Activated T-helper 1 cell treated with anti-CD3 and anti-CD28 coated beads, Interleukin-2, amount 50 U/mL, for 16 hours (primary cell): ENCODE measurements at places on chromosomes 7 and 10.

DNA sequence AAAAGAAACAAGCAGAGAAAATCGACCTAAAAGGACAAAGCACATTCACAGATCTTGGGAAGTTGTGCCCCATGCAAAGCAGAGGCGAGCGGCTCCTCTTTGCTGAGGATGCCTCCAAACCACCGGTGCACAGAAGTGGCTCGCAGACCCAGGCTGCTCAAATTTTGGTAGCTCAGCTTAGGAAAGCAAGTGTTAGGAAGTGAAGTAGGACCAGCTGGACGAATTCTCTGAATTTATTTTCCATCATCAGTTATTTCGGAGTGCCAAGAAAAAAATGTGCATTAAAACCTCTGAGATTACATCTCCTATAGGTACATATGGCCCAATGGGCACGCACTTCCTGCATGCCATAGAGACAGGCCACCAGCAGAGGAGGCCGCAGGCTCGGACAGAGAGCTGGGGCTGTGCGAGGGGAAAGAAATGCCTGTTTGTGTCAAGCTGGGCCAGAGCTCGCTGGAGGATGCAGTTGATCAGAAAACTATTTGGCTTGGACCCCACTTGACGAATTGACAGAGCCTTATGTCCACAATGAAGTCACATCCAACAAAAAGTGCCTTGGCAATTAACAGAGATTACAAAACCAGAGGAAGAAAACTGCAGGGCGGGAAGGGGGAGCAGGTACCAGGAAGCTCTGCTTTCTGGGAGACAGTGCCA, 122.3 kb upstream of the LYZL2 start:
- peak; percentile 56 for DNase-seq

DNA sequence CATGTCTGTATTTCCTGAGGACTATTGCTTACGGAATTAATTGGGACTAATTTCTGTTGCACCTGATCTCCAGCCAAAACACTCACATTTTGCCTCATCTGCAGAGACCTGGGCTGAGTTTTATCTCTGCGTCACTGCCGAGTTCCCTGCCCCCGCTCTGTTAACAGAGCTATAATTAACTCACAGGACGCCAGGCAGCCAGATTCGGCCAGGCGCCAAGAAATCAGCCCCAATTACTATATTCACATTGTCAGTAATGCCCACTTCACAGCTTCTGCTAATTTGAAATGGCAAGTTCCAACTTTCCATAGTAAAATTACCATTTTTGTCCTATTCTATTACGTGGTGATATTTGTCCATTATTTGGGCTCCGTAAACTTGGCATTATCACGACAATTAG, 130.5 kb downstream of the CUX1 start:
- no peak for DNase-seq

- DNase-seq, result peak; percentile 74
These were observed at the start of gene TMEM243 for GRCh38 chr7:87219545-87220025. Gene TMEM243, minus strand, starts transcription at chr7:87219732. Its CDS starts 229 bp downstream, at chr7:87219503.

- DNase-seq, result no peak
These were observed 78.6 kb upstream of the GLCCI1 start for GRCh38 chr7:7889791-7890568.

- peak; percentile 54 for DNase-seq
These were observed 37.4 kb upstream of the EEPD1 start for GRCh38 chr7:36115448-36116321.

DNA sequence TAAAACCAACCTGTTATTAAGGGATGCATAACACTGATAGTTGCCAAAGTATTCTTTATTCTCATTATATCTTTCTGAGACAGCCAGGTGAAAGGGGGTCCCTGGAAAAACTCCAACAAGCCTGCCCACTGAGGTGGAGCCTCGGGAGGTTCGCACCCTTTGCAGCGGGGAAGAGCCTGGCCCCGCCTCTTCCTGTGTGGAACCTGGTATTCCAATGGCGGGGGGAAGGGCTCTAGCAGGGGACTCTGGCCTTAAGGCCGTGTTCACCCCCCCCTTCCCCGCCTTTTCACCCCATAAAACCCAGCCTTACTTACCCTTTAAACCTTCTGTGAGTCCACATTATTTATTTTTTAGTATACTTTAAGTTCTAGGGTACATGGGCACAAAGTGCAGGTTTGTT, 62.4 kb upstream of the PDK4 start:
- no peak for DNase-seq

GRCh38 chr7:136056651-136057231, 79.6 kb upstream of the MTPN start:
- DNase-seq, result no peak
